ENCODE measurements at places on chromosomes 2 and 18.
A peak's percentile ranks its signal among the peaks of the same experiment; 100 is the strongest.

- no peak for DNase-seq
These were observed 464 bp downstream of the COL4A4 start for GRCh38 chr2:227163485-227163997.

DNA sequence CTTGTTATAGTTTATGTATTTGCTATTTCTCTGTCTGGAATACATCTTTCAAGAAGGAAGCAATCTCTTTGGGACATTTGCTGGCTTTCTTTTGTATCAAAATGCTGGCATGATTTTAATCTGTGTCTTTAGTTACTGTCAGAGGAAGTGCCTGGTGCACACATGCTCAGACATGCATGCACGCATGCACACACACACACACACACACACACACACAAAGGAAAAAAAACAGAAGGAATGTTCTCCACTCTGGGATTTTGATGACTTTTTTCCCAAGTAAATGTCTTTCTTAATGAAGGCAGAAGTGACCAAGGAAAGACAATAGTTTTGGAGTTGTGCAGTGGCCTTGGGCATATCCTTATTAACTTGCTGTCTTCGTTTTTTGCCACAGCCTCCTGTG lies 6.7 kb downstream of the GNAL start:
- no peak for DNase-seq

GRCh38 chr2:165587335-165587938 lies 117.9 kb downstream of the CSRNP3 start:
- DNase-seq: peak; percentile 39

DNA sequence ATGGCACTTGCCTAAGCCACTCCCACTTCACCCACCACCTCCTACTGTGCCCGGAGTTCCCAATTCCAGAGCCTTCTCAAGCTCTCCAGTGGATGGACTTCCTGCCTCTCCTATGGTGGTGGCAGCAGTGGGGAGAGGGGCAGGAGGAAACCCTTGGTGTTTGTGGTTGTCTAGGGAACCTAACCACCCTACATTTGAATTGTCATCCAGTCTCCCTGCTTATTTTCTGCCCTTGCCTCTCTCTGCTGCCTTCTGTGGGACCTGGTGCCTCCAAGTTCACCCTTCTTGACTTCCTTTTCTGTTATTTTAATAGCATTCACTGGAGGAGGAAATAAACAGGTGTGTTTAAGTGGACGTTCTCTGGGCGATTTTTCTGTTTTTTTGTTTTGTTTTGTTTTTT lies 50.0 kb upstream of the HPCAL1 start:
- DNase-seq: no peak

DNA sequence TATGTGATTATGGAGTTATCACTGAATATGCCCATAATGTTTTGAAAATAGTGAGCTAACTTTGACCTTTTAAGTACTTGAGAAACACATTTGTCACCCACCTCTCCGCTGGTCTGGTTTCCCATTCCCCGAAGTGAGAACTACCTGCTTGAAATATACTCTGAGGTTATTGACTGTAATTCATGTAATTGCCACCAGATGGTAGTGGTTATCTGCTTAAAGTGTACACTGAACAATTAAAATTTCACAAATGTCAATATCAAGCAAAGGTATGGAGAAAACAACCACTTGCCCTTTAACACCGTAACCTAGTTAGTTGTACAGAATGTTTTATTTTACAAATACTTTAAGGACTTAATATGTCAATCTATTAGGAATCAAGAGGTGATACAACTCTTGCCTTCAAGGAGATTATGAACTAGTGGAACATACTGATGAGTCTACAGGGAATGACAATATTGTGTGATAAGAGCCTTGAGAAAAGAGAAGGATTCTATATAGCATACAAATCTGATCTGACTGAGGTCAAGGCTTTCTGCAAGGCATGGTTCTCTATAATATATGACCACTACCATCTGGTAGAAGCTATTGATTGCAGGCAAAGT lies 316.8 kb upstream of the KCNH7 start:
- peak; percentile 7 for DNase-seq

- DNase-seq: no peak
These were observed 38.1 kb downstream of the ACOXL start for GRCh38 chr2:110770404-110770958.

Measured in suppressor macrophage treated with lipopolysaccharide for 1 hour (primary cell).